Stimulated activated CD4-positive, alpha-beta T cell treated with anti-CD3 and anti-CD28 coated beads, Interleukin-15, amount 100 ng/mL, for 1 hour (primary cell): ENCODE measurements at places on chromosomes 3 and 15.

- no peak for DNase-seq
Measured at GRCh38 chr3:111735243-111735758, 123.8 kb upstream of the PHLDB2 start.

- no peak for DNase-seq
Measured at GRCh38 chr3:171390051-171390941, 69.9 kb downstream of the TNIK start.

DNA sequence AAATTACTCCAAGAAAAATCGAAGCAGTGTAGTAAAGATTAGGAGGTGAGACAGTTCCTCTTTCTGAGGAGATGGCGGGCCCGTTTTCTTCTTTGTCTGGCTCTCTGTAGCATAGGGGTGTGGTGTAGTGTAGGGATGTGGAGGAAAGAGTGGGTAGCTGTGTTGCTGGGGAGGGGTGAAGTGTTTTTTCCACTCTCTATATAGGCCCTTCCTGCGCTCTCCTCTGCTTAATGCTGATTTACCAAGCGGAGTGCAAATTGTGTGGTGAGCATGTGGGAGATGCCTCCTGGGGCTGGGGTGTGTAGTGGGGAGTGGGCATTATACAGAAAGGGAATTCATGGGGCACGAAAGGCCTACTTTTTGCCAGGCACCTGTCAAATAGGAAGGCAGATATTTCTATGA lies 94.9 kb downstream of the ST6GAL1 start:
- peak; percentile 24 for DNase-seq

DNA sequence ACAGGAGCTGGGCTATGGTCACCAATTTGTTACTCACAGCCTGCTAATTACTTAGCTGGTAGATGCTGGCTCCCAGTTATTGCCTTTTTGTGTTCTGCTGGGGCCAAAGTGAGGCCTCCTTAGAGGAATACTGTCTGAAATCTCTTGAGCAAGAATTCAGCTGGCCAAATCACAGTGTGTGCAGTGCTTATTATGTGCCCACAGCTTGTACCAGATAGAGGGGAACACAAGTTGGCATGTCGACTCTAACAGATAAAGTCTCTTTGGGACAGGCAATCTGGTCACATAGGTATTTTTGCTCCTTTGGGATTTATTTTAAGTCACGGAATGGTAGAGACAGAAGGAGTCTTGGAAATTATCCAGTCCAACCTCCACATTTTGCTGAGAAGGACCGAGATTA lies 6.3 kb upstream of the TMEM212 start:
- no peak for DNase-seq

DNA sequence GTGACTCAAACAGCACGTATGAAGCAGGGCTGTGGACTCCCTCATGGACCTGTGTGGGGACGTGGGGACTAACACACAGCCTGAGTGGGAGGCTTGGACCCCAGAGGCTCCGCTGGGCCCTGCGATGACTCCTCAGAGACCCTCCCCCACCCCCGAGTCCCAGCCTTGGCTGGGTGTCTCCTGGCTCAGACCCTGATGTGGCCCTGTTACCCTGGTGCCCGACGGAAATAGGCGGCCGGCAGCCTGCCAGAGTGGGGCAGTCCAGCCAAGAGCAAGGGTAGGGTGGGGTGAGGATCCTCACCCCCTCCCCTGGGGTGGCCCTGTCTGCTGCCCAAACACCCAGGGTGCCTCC lies 15.3 kb downstream of the TNK2 start:
- DNase-seq: no peak

- no peak for DNase-seq
Measured at GRCh38 chr3:30691249-30691880, 85.0 kb downstream of the TGFBR2 start.

- DNase-seq: no peak
Measured at GRCh38 chr3:55576621-55577388, 89.7 kb upstream of the WNT5A start.

- no peak for DNase-seq
Measured at GRCh38 chr15:74997141-74997540, 1.8 kb downstream of the SCAMP5 start.

GRCh38 chr15:62900071-62900802 lies 142.3 kb upstream of the TPM1 start:
- DNase-seq: no peak

- no peak for DNase-seq
Measured at GRCh38 chr3:60703008-60703407, 548.2 kb downstream of the FHIT start.

DNA sequence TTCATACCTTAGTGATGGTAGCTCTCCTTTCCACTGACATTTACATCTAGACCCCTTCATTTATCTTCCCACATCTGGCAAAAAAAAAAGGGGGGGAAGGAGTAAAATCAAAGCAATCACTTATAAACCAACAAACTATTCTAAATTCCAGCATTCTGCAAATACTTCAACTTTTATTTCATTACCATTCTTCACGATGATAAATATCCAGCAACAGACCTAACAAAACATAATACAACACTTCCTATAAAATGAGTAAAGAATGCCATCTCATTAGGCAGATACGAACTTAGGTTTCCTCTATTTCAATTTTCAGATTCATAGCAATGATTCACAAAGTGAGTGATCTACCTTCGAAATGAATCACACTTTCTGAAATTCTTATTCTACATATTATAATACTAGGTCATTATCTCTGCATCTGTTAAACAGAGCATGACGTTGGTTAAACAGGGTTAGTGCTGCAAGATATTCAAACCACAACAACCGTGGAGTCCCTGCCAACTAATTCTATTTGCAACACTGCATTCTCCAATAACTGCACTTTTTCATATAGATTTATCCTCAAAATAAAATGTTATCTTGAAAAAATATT lies at the start of gene LRRFIP2:
TSS of gene LRRFIP2 (minus strand) at position 51 of the 595 bp plus-strand sequence. CDS start 25,599 bp downstream, outside the sequence.
- DNase-seq: no peak

- DNase-seq: no peak
Measured at GRCh38 chr3:129413687-129414506, 14.5 kb downstream of the EFCAB12 start.

- no peak for DNase-seq
Measured at GRCh38 chr3:12515631-12516030, 29.7 kb downstream of the MKRN2OS start.

DNA sequence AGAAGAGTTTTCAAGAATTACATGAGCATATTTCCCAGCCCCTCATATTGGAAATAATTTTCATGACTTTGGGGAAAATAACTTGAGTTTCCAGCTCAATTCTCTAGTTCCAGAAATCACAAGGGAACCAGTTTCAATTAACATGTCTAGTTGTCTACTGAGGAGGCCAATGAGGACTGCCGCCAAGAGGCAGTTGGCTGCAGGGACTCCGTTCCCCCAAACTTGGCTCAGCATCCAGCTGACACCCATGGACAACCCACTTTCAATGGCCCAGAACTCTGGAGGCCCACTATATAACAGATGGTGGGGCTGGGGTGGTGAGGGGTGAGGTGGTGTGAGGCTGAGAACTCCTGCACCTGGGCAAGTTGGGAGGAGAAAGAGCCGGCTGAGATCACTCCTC lies 86.5 kb upstream of the TNFAIP8L3 start:
- no peak for DNase-seq

DNA sequence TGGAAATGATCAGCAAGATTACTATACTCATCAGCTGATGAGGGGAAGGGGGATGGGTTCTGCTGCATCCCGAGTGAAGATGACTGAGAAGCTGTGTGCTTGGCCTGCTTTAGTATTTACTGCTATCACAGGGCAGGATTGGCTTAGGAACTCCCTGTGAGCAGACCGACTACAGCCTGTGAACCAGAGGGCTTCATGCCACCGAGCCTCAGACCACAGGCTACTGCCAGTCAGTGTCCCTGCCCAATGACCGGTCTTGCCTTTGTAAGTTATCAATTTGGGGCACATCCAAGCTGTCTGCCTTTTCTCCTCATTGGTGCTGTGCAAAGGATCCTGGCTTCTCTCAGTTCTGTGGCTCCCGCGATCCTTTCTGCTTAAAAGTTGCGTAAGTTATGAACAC lies 71.5 kb downstream of the PDCD6IP start:
- no peak for DNase-seq

DNA sequence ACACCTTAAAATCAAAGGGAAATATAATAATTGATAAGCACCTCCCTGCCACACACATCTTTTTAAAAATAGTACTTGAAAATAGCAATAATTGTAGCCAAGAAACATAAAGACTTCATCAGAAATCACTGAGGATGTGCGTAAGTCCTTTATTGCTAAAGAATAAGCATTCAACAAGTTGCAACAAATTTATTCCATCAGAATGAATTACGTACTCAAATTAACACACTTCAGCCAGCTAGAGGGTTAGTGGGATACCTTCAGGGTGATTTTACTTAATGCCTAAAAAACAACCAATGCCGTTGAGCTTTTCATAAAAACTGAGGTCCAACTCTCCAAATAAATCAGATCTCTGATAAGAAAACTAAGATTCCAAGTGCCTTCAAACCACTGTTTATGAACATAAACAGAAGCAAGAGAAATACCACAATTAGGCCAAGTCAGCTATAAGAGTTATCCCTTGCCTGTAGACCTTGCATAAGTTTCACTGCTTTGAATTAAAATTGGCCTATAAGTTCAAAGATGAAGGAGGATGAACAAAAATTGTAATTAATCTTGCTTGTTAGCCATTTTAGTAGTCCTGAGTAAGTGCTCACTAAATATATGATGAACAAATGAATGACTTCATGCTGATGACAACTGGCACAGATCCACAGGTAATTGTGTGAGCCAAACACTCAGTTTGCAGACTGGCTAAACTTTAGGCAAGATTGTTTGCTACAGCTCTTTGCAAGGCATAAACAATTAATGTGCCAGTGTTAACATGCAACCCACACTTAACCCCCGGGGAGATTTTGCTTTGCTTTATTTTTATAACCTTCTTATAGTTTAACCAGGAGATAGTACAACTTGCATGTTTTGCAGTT lies 375.1 kb upstream of the THBS1 start:
- no peak for DNase-seq

GRCh38 chr15:50871832-50872231 lies 36.7 kb upstream of the AP4E1 start:
- no peak for DNase-seq

DNA sequence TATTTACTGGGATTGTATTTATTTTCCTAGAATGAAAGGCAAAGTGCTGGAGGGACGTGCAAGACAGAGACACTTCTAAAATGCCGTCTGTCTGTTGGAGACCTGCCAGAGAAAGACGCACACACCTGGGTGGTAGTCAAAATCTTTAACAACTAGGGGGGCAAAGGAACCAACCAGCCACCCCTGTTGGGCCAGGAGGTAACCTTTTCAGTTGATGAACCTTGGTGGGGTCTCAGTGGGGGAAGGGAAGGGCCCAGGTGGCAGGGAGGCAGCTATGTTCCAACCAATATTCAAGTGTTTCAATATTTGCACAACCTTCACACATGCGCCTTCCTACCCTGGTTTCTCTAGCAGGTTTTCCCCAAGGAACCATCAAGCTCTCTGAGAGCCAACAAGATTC lies 99.0 kb downstream of the MEGF11 start:
- no peak for DNase-seq

DNA sequence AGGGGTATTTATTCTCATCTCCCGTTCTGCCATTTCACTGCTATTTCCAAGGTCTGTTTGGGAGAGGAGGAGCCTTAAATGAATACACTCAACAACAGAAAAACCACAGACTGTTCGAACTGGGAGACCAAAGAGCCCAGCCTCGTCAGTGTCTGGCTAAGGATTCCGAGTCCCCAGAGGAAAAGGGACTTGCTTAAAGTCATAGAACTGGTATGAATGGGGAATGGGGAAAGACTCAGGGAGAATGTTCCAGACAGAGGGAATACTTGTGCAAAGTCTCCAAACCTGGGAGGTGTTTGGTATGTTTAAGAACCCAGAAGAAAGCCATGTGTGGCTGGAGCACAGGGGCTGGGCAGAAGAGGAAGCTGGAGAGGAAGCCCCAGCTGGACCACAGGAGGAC lies 46.9 kb downstream of the FAM43A start:
- DNase-seq: no peak

GRCh38 chr3:190032923-190033322 lies 87.8 kb downstream of the P3H2 start:
- no peak for DNase-seq

DNA sequence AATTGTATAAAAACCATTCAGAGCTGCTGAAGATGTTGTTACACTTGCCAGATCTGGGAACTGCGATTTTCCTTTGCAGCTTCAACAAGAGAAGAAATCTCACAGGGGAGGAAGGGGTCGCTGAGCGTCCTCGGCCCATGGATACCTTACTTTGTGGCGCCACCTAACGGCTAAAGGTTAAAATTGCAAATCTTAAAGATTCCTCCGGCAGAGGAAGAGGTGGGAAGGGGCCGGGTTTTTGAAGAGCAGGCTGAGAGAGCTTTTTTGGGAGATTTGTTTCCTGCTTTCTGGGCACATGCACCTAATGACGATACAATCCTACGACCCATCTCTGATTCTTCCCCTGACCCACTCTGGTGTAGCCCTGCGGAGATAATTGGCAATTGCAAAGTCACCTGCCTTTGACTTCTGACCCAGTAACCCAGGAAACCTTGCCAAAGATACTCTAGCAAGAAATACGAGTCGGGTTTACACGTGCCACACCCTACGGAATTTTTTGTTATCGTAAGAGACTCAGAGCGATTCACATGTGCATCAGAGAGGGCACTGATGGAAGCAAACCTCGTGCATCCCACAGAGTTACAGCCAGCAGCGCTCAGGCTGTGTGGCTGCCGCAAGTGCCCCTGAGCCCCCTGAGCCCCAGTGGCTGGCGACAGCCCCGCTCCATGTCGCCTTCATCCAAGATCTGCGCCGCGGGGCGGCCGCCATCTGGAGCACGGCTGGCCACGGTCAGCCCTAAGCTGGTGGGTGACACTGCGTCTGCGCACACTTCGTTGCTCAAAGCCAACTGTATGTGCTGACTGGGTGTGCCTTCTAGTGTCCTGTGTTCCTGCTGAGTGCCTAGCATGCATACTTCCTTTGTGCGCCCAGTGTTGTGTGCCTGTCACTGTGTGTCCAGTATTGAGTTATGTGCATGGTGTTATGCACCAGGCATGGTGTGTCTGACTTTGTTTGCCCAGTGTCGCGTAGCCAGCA lies 55.2 kb upstream of the CHRNA7 start:
- DNase-seq: no peak

DNA sequence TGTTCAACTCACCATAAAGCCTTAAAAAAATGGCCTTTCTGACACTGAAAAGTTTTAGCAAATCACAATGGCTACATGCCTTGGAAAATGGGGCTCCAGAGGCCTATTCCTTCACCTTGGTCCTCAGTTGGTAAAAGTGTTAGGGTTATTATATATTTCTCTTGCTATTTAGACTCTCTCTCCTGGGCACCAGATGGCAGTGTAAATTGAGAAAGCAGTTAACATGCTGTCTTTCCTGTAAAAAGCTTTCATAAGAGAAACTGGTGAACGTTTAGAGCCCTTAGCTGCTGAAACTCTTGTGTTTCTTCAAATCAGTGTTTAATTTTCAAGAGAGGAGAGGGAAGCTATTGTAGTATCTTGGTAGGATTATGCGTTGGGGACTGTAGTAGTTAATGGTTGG lies 89.9 kb downstream of the LRTM1 start:
- no peak for DNase-seq

DNA sequence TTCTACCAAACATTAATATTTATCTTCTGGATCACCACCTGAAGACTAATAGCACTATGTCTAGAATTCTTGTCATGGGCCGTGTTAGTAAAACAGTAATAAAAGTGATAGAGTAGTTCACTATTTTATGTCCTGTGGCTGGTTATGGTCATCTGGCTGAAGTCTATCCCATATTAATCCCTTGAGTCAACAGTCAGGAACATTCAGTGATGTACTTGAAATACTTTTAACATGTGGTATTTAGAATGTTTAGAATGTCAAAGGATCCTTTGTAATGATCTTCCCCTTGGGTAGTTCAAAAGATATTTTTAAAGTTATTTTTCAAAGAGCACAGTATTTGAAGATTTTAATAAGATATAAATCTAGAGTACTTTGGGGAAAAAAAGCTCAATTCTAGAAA lies 117.0 kb downstream of the MBNL1 start:
- DNase-seq: no peak
